ENCODE measurements at places on chromosomes 12 and 14.
A peak's percentile ranks its signal among the peaks of the same experiment; 100 is the strongest.

GRCh38 chr12:6280672-6281071, 29.8 kb upstream of the PLEKHG6 start:
- DNase-seq, result no peak

DNA sequence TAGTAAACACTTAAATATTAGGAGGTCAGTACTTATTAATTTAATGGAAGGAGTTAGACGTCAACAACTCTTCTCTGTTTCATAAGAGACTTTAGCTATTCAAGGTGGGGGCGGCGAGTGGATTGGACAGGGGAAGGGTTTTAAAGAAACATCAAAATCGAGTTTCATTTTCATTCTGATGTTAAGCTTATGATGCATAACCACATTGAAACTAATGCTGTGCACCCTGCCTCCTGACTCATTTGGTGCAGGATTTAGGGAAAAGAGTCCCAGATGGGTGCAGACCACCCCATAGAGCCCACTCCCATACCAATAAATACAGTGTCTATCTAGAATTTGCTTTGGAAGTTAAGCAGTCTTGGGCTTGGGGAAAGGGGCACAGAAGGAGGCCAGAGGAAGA, 7.4 kb downstream of the ZBTB39 start:
- peak; percentile 59 for DNase-seq

DNA sequence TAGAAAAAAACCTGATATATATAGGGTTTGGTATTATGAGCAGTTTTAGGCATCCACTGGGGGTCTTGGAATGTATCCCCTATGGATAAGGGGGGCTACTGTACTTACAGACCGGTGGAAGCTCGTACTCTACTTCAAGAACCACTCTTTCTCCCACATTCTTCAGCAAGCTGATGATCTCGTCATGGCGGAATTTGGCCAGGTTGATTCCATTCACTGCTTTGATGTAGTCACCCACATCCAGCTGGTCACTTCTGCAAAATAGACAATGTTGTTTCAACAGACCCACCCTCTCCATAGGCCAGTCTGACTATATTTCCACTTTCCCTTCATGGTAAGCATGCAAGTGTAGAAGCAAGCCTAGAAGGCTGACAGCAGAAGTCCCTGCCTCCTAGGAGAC, 139.9 kb downstream of the GRIP1 start:
- no peak for DNase-seq

DNA sequence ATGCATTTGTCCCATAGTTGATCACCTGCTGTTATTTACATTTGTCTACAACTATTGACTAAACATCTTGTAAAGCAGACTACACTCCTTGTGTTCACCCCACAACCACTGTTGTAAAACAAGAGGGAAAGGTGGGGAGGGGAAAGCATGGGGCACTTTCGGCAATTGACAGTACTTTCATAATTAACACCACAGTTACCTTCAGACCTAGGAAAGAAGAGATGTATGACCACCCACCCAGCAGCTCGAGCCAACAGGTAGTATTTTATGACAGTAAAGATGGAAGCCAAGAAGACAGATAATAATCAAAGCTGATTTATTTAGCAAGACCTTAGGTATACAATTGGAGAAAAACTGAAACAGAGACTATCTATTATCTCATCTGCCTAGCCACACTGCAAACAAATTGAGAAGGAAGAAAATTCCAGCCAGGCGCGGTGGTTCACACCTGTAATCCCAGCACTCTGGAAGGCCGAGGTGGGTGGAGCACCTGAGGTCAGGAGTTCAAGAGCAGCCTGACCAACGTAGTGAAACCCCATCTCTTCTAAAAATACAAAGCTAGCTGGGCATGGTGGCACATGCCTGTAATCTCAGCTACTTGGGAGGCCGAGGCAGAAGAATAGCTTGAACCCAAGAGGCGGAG, 11.2 kb downstream of the HECTD4 start:
- DNase-seq, result no peak

DNA sequence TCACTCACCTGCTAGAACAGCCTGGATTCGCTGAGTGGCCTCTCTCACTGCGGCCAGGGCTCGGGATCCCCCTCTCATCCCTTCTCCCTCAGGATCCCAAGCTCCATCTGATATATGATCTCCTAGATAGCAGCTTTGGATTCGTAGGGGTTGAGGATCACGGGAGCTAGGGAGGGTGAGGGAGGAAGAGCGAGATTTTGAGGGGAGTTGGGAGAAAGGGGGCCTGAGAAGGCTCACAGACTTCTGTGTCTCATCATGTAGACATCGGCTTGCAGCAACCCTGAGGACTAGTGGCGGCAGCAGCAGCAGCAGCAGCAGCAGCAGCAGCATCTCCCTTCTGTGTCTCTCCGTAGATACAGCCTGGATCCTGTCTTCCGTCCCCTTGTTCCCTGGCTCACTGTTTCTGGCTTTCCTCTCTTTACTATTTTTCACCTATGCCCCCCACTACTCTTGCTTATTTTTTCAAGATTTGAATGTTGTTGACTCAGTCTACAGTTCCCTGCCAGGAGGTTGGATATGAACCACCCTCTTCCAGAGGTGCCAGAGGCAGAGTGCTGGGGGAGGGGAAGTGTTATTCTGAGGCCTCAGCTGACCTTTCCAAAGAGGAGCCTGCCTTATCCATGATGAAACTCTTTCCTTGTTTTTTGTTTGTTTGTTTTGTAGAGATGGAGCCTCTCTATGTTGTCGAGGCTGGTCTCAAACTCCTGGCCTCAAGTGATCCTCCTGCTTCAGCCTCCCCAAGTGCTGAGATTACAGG, at the start of gene CIROP:
Gene CIROP (minus strand): TSS at position 399 of the 757 bp plus-strand sequence. CDS start 69 bp downstream, at position 330.
- DNase-seq, result no peak

All from stimulated activated CD4-positive, alpha-beta T cell treated with anti-CD3 and anti-CD28 coated beads, Interleukin-1b, Interleukin-23, amount 100 ng/mL, for 48 hours (primary cell).